ENCODE measurements at places on chromosomes 1 and 21.

GRCh38 chr21:45640888-45641479, 2.5 kb upstream of the PCBP3 start:
- DNase-seq, result no peak

GRCh38 chr1:184781941-184782340, 27.3 kb upstream of the EDEM3 start:
- no peak for DNase-seq

GRCh38 chr1:209311770-209312169, 271.7 kb upstream of the CAMK1G start:
- no peak for DNase-seq

DNA sequence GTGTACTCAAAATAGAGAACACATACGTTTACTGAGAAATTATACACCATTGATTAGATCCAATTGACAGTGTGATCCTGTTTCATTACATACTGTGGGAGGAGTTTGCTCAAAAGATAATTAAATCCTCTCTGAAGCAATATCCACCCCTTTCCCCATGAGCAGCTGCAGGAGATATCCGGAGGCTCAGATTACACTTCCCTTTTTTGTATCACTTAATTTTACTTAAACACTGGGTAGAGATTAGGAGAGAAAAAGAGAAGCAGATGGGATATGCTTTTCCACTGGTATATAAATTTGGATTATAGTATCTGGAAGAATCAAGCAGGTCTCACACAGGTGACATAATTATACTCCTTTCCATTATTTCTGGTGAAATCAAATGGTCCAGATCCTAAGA, 333.3 kb upstream of the ZRANB2 start:
- no peak for DNase-seq

- DNase-seq, result no peak
Measured at GRCh38 chr1:181180407-181181031, 92.0 kb downstream of the IER5 start.

DNA sequence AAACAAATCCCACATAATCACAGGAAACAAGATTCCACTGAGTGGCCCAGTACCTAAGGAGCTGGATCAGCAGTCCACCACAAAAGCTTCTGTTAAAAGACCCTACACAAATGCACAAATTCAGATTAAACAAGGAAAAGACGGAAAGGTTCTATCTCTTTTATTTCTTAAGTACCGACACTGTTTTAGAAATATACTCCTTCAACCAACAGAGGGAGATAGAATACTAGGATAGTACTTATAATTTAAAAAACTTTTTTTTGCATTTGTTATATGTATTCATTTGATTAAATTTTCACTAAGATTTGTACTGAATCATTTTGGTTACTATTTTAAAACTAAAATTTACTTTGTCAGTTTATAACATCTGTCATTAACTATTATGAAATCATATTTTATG, 12.5 kb downstream of the CDC7 start:
- DNase-seq, result no peak

GRCh38 chr1:91121366-91121765, 99.5 kb upstream of the ZNF644 start:
- no peak for DNase-seq

DNA sequence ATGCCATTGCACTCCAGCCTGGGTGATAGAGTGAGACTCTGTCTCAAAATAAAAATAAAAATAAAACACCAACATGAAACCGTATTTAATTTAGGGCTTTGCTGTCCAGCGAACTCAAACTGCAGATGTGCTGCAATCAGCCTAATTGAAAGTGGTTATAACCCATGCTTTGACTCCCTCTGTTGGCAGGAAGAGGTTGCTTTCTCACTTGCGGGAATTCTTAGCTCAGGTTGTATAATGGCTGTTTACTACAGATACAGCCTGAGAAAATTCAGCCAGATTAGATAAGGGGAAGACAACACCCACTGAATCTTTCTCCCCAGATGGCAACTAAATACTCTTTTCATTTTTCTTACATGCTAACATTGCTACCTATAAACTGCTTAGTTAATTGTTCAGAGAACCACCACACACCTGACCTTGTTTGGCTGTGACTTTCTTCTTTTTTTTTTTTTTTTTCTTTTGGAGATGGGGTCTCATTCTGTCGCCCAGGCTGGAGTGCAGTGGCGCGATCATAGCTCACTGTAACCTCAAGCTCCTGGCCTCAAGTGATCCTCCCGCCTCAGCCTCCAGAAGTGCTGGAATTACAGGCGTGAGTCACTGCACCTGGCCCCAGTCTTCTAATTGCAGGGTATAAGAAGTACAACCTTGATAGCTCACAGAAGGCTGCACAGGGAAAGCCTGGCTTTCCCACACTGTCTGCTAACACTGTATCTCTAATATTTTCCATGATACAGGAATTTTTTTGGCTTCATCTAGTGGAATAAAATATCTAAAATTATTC, 34.6 kb downstream of the DNTTIP2 start:
- no peak for DNase-seq

DNA sequence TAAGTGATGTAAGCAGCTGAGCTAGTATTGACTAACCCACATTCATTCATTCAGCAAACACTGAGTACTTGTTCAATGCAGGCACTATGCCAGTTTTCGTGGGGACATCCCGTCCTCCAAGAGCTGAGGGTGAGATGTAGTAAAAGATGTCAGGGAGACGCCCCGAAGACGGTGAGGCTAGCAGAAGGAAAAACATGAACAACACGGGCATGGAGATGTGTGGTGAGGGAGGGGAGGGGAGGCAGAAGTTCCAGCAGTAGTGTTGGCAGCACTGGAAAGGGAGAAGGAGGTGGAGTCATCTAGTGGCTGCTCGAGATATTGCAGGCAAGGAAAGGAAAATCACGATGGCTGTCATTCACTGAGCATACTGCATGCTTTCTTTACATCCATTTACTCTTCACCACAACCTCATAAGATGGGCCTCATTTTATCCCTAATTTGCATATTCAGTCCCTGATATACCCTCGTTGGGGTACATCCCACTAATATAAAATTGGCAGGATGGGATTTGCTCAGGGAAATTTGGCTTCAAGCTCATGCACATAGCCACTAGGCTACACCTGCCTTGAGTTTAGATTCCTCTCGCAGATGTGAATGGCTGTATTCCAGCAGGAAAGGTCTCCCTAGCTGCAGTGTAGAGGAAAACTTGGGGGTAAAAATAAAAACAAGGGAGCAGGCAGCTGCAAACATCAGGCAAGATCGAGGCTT, 14.5 kb downstream of the PDZK1IP1 start:
- DNase-seq, result no peak

Measured in psoas muscle (tissue), 8 donors.